Central memory CD4-positive, alpha-beta T cell (primary cell): ENCODE measurements at places on chromosomes 6 and 20.

DNA sequence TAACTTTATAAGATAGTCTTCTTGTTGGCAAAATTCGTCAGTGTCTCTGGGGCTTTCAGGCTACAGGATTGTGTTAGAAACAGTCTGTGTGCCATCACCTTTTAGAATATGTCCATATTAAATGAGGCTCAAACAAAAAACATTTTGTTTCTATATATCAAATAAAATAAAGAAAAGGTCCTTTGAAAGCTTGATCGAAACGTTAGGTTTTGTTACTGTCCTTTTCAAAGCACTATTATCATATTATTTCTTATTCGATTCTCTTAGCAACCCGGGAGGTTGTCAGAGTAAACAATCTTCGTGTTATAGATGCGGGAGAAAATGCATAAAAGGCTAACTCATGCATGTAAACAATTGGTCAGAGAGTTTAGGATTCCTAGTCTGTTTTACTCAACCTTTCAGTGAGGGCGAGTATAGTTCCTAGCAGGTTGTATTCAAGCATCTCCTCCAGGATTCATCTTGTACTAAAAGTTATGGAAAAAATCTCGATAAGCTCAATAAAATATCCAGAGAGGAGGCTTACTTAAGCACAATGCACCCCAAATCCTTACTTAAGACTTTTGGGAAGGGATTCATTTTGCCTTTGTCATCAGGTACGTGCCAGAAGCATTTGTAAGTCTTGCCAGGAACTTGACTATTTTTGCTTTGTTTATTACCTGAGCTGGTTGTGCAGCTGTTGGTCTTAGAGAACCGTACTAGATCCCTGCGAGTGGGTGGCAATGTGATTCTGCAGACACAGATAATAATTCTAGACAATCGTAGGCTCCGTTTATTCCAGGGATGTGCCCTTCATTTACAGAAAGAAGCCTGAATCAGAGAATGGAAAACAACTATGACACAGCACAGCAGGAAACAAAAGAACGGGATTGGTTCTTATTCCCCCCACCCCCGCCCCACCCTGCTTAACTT lies 159.6 kb upstream of the ZNF217 start:
- DNase-seq = no peak

DNA sequence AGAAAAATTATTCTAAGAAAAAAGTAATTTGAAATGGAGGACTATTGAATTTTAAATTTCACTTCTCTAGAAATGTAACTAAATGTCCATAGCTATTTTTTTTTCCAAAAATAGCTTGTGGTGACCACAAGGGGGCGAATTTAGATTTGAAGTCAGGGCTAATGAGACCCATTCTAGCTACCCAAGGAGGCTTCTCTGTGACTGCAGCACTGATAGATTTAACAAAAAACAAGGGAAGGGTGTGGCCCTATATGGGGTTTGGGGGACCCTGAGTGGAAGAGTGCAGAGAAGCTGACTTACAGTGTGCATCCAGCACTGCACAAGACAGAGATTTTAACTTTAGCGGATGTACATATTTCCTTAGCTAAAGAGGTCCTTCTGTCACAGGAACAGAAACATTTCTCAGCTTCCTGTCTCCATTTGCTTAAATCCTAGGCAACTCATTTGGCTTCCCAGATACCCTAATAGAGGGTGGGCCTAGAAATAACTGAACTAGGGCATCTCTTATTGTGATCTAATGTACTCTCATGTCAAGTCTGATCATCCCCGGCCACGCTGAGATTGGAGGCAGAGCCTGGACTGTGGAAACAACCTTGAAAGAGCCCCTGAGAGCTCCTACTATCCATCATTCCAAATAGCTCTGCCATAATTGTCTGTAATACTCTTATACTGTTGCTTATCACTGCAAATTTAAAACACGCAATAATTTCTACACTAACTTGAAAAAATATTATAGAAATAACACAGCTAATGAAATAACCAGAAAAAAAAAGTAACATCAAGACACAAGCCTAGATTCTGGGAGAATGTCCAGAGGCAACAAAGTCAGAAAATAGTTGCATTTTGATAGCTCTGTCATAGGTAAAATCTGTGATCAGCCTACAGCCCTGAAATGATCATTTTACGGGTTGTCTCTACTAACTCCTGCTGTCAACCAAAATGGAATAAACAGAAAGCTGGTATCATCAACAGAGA lies 93.6 kb downstream of the SNAP91 start:
- no peak for DNase-seq

- DNase-seq = no peak
These were observed 43.2 kb downstream of the AIG1 start for GRCh38 chr6:143103916-143104315.

- no peak for DNase-seq
These were observed 41.7 kb downstream of the BCKDHB start for GRCh38 chr6:80148220-80148619.

DNA sequence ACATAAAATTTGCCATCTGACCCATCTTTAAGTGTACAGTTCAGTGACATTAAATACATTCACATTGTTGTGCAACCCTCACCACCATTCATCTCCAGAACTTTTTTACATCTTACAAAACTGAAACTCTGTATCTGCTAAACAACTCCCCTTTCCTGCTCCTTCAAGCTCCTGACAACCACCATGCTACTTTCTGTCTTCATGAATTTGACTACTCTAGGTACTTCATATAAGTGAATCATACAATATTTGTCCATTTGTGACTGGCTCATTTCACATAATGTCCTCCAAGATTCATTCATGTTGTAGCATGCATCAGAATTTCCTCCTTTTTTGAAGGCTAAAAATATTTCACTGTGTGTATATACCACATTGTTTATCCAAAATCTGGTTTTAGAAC lies 86.9 kb upstream of the SMLR1 start:
- DNase-seq = no peak

GRCh38 chr6:31053873-31054272 lies 43.6 kb downstream of the MUC22 start:
- no peak for DNase-seq

DNA sequence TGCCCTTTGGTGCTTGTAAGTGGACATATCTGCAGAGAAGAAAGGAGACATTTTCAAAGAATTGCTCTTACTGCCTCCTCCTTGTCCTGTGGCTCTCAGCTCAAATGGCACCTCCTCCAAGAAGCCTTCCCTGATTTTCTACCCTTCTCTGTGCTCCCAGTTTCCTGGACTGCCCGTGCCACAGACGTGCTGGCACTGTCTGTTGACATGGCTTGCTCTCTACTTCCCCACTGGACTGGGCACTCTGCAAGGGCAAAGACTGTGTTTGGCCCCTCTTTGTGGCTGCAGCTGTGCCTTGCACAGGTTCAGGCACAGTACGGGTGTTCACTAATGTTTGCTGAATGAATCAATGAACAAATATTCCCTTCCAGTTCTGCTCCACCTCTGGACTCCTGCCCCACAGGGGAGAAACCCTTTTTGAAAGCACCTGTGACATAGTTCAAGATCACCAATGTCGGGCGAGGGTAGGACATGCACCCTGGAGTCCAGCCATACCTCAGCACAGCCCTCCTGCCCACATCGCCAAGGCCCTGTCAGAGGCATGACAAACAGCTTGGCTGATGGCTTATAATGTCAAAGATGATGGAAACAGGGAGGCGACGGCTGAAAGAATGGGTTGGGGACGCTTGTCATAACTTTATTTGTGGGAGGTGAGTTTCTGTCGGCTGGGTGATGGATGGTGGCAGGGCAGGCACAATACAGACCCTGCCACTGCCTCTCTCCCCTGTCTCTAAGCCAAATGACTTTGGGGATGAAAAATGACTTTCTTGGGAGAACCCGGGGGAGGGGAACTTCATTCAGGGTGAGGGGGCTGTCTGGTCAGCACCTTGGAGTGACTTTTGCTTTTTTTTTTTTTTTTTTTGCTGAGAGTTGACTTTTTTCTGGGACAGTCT lies 15.6 kb upstream of the CTNNBL1 start:
- no peak for DNase-seq

GRCh38 chr6:26594730-26595632 lies 1.8 kb upstream of the ABT1 start:
- DNase-seq = no peak

- no peak for DNase-seq
These were observed 65.3 kb downstream of the MTHFD1L start for GRCh38 chr6:150930841-150931240.

GRCh38 chr6:108476847-108477430 lies 83.8 kb upstream of the FOXO3 start:
- no peak for DNase-seq

GRCh38 chr6:109491207-109491938 lies 8.4 kb upstream of the ZBTB24 start:
- peak; percentile 48 for DNase-seq

DNA sequence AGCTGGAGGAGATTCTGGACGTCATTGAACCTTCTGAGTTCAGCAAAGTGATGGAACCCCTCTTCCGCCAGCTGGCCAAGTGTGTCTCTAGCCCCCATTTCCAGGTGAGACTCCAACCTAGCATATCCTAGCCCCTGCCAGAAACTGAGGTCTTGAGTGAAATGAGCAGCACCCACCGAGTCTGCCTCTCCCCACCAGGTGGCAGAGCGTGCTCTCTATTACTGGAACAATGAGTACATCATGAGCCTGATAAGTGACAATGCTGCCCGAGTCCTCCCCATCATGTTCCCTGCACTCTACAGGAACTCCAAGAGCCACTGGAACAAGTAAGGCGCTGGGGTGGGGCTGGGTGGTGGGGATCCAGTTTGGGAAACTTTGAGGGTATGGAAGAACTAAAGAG lies 4.6 kb downstream of the MEA1 start:
- DNase-seq = peak; percentile 8

DNA sequence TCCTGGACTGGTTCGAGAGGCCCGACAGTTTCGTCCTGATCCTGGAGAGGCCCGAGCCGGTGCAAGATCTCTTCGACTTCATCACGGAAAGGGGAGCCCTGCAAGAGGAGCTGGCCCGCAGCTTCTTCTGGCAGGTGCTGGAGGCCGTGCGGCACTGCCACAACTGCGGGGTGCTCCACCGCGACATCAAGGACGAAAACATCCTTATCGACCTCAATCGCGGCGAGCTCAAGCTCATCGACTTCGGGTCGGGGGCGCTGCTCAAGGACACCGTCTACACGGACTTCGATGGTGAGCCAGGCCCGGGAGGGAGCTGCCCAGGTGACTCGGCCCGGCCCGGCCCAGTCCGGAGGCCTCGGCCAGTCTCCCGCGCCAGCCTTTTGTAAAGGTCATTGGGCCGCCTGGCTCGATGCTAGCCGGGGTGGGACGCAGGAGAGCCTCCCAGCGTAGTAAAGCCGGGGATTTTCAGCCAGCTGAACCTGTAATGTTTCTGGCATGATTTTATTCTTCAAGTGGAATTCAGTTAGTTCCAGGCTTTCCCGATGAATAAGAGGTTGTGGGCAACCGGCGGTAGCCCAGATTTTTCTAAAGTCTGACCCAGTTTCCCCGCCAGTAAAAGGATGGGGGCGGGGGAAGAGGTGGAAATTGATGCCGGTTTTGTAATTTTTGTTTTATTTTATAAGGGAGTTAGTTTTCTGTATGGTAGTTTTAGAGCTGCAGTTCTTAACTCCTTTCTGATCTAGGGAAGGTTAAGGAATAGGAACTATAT lies 1.4 kb downstream of the PIM1 start:
- DNase-seq = peak; percentile 30

- DNase-seq = no peak
These were observed 18.4 kb upstream of the TFAP2A start for GRCh38 chr6:10433322-10433721.

- DNase-seq = peak; percentile 52
These were observed 28.4 kb downstream of the UQCC2 start for GRCh38 chr6:33683051-33683571.

DNA sequence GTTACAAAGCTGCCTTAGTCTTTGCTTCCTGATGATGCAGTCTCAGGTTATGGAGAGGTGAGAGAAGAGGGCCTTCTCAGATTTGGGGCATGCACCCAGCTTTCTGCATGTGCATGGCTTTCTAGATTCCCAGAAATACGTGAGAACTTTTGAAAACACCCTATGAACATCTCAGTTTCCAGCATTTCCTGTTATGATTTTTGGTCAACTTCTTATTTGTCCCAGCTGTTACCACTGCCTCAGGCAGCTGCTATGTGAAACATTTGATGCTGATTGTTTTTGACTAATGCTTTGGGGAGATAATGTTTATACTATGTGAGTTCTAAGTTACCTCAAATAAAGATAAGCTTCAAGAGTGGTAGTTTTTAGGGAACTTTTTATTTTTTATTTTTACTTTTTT lies 9.5 kb upstream of the SNAP25 start:
- DNase-seq = no peak

DNA sequence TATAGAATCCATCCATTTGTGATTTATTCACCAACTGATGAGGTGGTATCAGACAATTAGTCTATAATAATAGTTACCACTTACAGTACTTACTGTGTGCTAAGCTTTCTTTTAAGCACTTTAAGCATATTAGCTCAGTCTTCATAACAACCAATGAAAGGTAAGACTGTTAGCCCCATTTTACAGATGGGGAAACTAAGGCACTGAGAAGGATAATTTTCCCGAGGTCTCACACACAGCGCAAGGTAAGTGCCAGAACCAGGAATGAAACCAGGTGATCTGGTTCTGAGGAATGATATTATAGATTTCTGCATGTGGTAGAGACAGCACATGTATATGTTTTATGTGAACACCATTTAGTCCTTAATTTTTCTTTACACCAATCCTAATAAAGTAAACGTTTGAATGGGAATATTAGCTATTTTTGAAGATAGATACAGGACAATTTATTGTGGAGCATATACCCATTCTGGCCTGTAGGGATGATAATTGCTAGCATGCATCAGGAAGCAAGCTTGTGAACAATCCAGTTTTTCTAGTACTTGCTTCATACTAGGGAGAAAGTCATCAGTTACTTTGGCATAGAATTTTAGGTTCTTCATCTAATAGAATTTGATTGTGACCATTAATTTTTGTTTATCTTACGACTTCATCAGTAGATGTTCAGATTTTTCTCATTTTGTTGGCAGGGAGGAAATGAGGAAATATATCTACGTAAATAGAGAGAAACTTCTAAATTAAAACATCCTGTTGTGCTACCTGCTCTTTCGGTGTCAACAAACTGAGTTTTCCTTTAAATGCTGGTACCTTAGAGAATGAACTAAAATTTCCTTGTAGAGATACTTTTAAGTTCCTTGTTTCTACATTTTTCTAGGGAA lies 3.0 kb downstream of the YWHAB start:
- DNase-seq = peak; percentile 17

DNA sequence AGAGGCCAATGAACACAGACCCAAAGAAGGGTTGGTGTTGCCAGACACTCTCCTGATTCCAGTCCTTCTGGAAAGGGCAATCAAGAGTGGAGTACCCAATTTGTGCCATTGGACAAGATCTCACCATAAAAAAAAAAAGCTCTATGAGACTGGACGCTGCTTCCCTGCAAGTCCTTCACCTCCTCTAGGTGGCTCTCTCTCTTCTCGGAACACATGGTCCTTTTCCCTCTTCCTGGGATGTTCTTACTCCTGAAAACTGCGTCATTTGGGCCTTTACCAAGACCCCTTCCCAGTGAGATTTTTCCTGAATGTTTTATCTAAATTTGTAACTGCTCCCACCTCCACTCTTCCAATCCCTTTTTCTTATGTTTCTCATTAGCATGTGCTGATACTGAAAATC lies 280.8 kb downstream of the FOXA2 start:
- DNase-seq = no peak

DNA sequence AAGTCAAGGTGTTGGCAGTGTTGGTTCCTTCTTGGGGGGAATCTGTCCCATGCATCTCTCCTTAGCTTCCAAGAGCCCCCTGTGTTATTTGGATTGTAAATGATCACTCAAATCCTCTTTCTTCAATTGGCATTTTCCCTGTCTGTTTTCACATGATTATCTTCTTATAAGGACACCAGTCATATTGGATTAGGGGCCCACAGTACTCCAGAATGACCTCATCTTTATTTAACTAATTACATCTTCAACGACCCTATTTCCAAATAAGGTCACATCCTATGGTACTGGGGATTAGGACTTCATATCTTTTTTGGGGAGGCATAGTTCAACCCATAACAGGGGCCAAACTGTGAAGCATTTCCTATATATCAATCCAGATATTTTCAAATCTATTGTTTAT lies 57.3 kb downstream of the PTPRA start:
- no peak for DNase-seq
